ENCODE measurements at places on chromosomes 7 and 10. TPM values are rescaled to one million over a fixed set of nuclear protein-coding genes. Genes with fewer than 3 reads are reported as not detected.

Gene ACBD7
- total RNA-seq: 0.40 TPM

Gene SLC26A5
- not detected for total RNA-seq

Gene CCDC126
- 7.0 TPM for total RNA-seq

Gene DKK1
- 5.9 TPM for total RNA-seq

Gene MLXIPL
- not detected for total RNA-seq

Gene ZNF438
- total RNA-seq: 3.6 TPM

Gene SFTPA1
- not detected for total RNA-seq

Gene AZGP1
- 0.40 TPM for total RNA-seq

Gene PPP1R9A
- total RNA-seq: 0.24 TPM

Gene CCZ1
- 72.9 TPM for total RNA-seq

Gene UCMA
- total RNA-seq: not detected

Gene HTR7
- total RNA-seq: 8.5 TPM

Gene MAGI2
- total RNA-seq: 3.7 TPM

Gene CLCN1
- total RNA-seq: 0.13 TPM

Gene ANKRD7
- 0.91 TPM for total RNA-seq

Gene ANKRD2
- total RNA-seq: 2.5 TPM

Gene SAMD9
- total RNA-seq: 7.7 TPM

Gene MRLN
- total RNA-seq: not detected

Gene ASB15
- total RNA-seq: not detected

Gene GNG11
- total RNA-seq: 76.7 TPM

Gene NPC1L1
- 0.24 TPM for total RNA-seq

Gene POLR2J
- 42.3 TPM for total RNA-seq

Gene IDI1
- 109 TPM for total RNA-seq

Gene RALA
- total RNA-seq: 26.0 TPM

Gene PLEKHA8
- total RNA-seq: 9.8 TPM

Gene LEP
- not detected for total RNA-seq

Gene PRSS2
- 2.9 TPM for total RNA-seq

Gene LRRC18
- total RNA-seq: not detected

Gene WNT8B
- total RNA-seq: not detected
